ENCODE measurements at places on chromosomes 4 and X. TPM values are rescaled to one million over a fixed set of nuclear protein-coding genes. Genes with fewer than 3 reads are reported as not detected.
A peak's percentile ranks its signal among the peaks of the same experiment; 100 is the strongest.

The SORCS2 gene
- 1.4 TPM for total RNA-seq

The EMCN gene
- not detected for total RNA-seq

The KLHL13 gene
- 47.0 TPM for total RNA-seq

The C4orf36 gene
- 0.75 TPM for total RNA-seq

The RHOXF2B gene
- total RNA-seq, result not detected

DNA sequence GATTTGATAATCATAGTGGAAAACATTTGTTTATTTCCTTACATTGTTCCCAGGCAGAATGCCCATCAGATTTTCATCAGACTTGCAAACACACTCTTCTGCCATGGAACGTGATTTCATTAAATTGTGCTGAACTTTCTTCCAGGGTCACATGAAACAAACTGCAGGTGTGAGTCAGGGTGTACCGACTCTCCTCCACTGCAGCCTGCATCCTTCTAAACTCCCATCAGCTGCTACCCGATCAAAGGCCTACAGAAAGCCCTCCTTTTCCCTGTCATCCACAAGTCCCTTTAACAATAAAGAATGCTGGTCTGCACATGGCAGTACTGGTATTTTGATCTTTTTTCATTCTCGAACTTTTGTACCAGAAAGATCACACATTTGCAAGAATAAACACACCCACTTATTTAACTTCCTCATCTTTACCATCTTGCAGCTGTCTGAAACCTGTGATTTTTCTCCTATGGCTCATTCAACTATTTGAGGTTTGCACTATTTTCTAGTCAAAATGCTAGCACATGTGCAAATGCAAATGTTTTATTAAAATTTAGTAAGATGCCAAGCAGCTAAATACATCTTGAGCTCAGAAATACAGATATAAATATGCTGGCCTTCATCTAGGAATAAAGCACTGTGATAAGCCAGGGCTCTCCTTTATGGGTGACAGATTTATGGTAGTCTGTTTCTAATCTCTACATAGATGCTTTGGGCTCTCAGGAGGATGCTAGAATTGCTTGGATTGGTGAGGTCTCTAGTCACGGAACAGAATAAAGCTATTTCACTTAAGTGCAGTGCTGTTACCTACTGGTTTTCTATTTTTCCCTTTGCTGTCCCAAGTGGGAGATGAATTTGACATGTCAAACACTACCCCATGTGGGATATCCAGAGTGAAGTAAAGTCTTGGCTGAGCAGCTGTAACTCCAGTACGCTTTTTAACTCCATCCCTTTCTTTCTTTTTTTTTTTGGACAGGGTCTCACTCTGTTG lies 25.8 kb upstream of the ARHGAP24 start:
- no peaks in the 10 kb centered on the region for H3K27me3 ChIP-seq
- H3K4me3 ChIP-seq, result no peak overlapping the region
- no peaks in the 10 kb centered on the region for H3K36me3 ChIP-seq
- H3K4me1 ChIP-seq, result no peaks in the 10 kb centered on the region

DNA sequence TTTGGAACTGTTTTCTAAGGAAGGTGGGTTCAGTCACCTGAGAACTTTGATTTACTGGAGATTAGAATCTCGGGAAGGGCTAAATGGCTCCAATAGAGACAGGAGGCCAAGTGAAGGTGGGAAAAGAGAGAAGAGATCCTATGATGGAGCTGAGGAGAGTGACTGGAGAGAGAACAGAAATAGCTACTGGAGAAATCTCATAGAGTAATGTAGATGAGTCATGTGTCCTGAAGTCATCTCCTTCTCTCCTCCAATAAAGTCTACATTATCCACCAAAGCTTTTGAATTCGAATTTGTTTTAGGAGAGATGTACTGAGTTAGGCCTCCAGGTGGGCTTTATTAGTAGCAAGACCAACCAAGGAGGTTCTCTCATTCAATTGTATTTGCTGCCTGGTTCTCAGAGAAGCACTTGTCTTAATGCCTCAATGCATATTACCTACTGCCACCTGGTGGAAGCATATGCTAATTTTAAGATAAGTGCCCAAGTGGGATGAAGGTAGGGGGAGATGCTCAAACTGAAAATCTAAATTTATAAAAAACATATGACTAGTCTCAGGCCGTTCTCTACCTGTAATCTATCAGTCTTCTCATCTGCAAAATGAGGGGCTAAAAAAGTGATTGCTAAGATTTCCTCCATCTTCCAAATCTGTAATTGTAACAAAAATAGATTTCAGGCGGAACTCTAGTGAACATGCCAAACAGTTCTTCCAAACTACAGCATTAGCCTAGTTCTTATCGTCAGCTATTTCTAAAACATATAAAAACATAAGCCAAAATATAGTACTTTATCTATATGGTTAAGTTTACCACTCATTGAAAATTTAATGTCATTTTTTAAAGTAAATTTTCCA lies 24.4 kb downstream of the TXK start:
- no peak overlapping the region for H3K4me3 ChIP-seq
- H3K36me3 ChIP-seq, result no peaks in the 10 kb centered on the region
- peak; percentile 64 for DNase-seq
- no peak overlapping the region for H3K27ac ChIP-seq

DNA sequence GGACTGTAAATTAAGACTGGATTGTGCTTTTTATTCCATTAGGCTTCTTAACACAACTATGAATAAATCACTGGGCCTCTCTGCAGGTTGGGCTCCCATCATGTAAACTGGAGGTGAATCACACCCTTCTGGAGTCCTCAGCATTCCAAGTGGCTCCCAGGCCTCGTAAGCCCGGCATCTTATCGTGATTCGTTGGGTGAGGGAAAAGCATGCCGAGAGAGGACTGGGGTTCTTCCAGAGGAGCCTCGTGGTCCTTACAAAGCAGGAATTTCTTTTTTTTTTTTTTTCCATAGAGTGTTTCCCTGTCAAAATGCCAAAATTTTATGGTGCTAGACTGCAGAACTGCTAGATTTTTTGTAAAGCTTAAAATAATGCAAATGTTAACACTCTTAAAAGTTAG lies 20.0 kb downstream of the CLDN22 start:
- no peaks in the 10 kb centered on the region for H3K27me3 ChIP-seq
- H3K27ac ChIP-seq, result no peak overlapping the region
- DNase-seq, result no peak
- no peaks in the 10 kb centered on the region for H3K4me1 ChIP-seq
- H3K36me3 ChIP-seq, result peaks cover 3% of the 10 kb centered on the region

- H3K27me3 ChIP-seq, result no peaks in the 10 kb centered on the region
- H3K4me1 ChIP-seq, result no peaks in the 10 kb centered on the region
- no peak for DNase-seq
- no peaks in the 10 kb centered on the region for H3K36me3 ChIP-seq
- H3K27ac ChIP-seq, result no peak overlapping the region
Observed at GRCh38 chr4:96312046-96312685, 472.3 kb downstream of the PDHA2 start.

DNA sequence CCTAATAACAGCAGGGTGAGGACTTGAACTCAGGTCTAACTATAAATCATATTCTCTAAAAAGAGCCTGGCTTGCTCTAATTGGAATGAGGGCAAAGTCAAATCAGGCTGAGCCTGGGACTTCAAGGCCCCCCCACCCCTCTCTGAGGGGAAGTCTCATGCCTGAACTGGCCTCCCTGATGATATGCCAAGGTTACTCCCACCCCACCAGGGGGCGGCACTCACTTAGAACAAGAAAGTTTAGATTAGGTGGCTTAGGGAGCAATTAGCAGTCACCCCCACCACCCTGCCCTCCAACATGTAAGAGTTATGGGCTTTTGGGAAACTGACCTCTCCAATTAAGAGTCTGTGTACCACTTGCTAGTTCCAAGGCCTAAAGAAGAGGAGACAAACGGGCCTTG lies 2.7 kb downstream of the FOXO4 start:
- DNase-seq, result peak; percentile 84
- peaks cover 28% of the 10 kb centered on the region for H3K4me1 ChIP-seq
- H3K27ac ChIP-seq, result no peak overlapping the region
- H3K4me3 ChIP-seq, result no peak overlapping the region
